ENCODE measurements at places on chromosomes 16 and 17.

DNA sequence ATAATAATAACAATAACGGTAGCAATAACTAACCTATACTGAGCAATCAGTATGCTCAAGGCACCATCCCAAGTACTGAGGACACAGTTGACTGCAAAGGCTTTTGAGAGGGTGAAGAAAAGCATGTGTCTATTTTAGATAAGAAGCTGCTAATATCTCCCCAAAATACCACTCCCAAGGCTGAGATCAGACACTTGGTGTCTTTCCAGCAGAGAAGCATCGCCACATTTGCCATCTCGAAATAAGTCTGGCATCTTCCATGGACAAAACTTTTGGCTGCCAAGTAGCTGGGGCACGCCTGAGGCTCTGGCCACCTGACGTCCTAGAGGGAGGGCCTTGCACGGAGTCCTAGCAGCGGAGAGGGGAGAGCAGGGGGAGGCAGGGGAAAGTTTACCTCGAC lies 39.0 kb downstream of the ZNF423 start:
- DNase-seq, result no peak

DNA sequence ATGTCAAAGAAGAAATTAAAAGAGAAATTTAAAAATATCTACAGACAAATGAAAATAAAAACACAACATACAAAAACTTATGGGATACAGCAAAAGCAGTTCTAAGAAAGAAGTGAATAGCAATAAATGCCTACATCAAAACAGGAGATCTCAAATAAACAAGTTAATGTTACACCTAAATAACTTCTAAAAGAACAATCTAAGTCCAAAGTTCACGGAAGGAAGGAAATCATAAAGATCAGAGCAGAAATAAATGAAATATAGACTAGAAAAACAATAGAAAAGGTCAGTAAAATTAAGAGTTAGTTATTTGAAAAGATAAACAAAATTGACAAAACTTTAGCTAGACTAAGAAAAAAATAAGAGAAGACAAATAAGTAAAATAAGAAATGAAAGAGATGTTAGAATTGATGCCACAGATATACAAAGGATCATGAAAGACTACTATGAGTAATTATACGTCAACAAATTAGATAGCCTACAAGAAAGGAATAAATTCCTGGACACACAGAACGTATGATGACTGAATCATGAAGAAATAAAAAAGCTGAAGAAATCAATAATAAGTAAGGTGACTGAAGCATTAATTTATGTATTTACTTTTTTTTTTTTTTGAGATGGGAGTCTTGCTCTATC lies 100.4 kb downstream of the CEP112 start:
- DNase-seq, result no peak

DNA sequence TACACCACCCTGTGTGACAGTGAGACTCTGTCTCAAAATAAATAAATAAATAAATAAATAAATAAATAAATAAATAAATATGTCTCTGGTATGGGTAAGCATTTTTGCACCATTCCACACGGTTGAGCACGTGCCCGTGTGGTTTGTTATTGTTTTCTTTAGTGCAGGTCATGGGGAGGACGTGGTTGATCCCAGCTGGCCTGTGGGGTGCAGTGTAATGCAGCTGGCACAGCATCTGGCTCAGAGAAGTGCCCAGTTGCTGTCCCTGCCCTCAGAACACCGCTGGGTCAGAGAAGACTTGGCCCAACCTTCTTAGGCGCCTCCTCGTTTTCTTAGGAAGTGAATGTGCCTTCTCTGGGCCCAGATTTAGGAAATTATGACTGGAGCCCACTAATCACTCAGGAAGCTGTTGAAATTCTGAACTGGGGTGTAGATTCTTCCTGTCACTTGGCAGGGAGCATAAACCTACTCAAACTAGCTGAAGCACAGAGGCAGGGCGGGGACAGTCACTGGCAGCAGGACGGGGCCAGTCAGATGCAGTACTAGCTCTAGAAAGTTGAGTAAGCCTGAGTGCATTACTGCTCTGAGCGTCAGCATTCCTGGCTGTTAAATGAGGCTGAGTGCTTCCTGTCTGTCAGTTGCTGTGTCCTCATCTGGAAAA lies 85.9 kb downstream of the SNX29 start:
- peak; percentile 71 for DNase-seq

DNA sequence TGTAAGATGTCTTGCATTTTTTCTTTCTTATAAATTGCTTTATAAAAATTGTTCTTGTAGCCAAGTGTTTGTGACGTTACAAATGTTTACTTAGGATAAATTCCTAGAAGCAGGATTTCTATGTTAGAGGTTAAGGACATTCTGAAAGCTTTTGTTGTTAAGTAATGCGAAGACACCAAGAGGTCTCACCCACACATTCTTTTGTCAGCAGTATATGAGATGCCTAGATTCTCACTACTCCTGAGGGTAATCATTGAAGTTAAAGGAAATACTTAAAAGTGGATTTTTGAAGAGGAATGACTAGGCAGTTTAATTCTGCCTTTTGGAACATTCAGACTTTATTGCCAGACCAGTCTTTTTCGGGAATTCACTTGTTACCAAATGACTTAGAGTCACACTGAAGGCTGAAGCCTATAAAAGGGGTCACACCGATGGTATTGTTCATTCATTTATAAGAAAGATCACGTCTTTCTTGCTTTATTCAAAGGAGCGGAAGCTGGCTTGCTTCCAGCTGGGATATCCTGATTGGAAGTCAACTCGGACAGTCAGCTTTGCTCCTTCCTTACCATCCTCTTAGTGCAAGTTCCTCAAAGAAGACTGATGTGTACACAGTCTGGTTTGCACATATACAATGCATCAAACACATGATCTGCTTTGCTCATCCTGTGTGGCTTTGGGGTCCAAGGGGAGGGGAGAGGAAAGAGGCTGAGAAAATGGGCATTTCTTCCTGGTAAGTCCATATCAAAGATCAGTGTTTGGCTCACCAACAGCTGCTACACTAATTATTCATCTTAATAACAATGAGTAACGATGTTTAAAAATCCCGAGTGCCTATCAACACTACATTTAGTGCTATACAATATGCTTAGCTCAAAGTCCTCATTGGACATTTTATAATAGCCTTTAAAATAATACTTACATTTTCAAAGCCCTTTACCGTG lies 160.0 kb downstream of the MAP2K6 start:
- no peak for DNase-seq

GRCh38 chr17:66704858-66705520 lies 129.9 kb upstream of the CACNG5 start:
- no peak for DNase-seq

DNA sequence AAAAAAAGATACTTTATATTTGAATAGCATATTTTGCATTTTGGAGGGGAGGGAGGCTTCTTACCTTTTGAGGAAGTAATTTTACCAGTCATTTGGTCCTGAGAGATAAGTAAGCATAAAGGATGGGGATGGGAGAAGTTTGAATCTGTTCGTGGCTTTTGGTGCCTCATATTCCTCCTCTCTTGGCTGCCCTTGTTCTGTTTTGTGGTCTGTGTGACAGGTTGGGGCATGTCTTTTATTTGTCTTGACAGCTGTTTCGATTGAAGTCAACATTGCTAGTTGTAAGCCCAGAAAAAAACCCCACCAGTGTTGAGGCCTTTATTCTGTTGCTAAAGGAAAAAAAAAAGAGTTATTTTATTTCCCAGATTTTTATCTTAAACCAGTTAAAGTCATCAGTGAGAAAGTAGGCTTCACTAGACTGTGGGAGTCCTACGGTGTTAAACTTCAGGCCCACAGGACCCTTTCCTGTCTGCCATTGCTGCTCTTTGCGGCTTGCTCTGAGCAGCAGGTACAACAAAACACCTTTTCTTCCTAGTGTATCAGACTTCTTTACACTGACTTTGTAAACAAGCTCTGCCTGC lies 11.4 kb downstream of the SLC7A6 start:
- DNase-seq, result no peak

DNA sequence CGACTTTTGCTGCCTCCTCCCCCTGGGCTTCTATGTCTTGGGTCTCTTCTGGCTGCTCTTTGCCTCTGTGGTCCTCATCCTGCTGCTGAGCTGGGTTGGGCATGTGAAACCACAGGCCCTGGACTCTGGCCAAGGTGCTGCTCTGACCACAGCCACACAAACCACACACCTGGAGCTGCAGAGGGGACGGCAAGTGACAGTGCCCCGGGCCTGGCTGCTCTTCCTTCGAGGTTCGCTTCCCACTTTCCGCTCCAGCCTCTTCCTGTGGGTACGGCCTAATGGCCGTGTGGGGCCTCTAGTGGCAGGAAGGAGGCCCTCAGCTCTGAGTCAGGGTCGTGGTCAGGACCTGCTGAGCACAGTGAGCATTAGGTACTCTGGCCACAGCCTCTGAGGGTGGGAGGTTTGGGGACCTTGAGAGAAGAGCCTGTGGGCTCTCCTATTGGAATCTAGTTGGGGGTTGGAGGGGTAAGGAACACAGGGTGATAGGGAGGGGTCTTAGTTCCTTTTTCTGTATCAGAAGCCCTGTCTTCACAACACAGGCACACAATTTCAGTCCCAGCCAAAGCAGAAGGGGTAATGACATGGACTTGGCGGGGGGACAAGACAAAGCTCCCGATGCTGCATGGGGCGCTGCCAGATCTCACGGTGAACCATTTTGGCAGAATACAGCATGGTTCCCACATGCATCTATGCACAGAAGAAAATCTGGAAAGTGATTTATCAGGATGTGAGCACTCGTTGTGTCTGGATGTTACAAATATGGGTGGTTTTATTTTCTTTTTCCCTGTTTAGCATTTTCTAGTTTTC lies 2.3 kb downstream of the GP1BA start:
- peak; percentile 25 for DNase-seq

GRCh38 chr16:30348929-30349328 lies 6.2 kb downstream of the CD2BP2 start:
- DNase-seq, result no peak
